ENCODE measurements at places on chromosomes 5 and 9.

GRCh38 chr9:123608104-123608503 lies 252.1 kb downstream of the CRB2 start:
- DNase-seq = no peak

DNA sequence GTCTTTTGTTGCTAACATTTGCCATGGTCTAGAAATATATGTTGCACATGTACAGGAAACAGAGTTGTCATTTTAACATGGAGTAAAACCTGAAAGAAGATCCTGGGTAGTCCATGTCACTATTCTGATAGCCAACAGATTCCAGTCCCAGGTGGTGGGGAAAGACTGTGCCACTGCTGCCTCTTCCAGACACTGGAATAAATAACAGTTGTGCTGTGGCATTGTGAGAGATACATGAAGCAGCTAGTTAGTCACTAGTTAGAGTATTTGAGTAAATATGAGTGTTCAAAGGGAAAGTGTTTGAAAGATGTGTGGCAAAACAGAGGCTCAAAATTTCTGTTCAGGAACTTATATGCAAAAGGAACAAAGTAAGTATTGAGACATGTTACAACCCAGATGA lies 1408.3 kb downstream of the EFNA5 start:
- DNase-seq = no peak

GRCh38 chr9:113486327-113486726 lies 22.8 kb downstream of the RGS3 start:
- no peak for DNase-seq

DNA sequence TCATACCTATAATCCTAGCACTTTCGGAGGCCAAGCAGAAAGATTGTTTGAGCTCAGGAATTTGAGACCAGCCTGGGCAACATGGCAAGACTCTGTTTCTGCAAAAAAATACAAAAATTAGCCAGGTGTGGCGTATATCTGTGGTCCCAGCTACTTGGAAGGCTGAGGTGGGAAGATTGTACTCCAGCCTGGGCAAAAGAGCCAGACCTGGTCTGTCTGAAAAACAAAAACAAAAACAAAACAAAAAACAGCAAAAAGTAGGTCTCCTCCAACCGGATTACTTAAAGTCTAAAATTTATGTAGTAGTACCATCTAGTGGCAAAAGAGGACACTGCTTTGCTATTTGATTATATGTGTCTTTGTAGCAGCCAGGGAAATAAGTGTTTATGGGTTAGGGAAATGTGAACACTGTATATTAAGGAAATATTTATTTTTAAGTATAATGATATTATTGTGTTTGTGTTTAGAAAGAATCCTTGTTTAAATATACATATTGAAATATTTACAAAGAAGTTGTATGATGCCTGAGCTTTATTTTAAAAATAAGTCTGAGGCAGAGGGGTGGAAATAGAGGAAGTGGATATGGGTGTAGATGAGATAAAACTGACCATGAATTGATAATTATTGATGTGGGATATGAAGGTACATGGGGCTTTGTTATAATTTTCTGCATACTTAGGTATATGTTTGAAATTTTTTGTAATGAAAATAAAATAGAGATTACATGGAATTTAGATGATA lies 20.0 kb downstream of the APC start:
- DNase-seq = no peak

DNA sequence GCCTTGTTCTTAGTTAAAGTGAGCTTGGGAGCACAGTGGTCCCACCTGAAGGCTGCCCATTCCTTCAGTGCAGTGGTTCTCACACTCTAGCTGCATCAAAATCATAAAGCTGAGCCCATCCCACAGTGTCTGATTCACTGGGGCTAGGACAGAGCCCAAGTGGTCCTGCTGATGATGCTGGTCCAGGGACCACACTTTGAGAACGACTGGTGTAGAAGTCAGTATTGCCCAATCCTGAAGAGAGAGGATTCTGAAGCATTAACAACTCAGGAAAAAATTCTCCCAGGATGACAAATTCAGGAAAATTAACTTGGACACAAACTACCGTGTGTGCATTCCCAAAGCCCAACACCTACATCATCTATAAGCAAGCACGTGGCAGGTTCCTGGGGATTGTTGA lies 176.2 kb downstream of the GABBR2 start:
- DNase-seq = no peak

GRCh38 chr5:156475182-156476157 lies 148.5 kb downstream of the SGCD start:
- DNase-seq = no peak

- DNase-seq = no peak
These were observed 18.2 kb upstream of the ZNF618 start for GRCh38 chr9:113857875-113858274.

DNA sequence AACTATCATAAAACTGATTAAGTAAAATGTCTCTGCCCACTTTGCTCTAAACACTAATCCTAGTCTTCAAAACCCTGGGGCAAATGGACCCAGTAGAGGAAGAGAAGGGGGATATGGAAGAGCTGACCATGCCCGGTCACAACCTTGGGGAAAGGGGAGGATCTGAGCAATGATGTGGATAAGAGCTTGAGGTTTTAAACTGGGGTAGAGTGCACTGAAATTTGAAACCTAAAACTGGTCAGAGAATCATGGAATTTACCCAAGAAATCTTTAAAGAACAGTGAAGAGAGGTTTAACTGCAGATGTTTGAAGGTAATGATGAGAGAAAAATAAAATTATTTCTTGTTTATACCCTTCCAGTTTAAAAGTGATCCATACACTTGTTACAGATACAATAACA lies 110.8 kb downstream of the MRPS30 start:
- DNase-seq = no peak

DNA sequence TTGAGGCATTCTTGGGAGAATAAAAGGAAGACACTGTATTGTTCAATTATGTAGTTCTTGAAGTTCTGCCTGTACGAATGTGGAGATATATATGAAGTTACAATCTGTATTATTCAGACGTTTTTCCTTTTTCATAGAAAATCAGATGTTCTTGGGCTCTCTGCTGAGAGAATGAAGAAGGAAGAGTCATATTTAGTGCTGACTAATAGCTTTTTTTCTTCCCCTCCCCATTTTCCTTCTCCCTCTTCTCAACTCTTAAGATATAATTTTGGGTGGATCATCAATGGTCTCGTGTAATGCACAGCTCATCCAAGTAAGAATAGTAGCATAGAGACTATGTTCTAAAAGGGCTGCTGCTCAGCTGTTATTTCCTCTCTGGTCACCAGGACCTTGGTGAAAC lies 23.0 kb upstream of the FBXL7 start:
- DNase-seq = no peak

DNA sequence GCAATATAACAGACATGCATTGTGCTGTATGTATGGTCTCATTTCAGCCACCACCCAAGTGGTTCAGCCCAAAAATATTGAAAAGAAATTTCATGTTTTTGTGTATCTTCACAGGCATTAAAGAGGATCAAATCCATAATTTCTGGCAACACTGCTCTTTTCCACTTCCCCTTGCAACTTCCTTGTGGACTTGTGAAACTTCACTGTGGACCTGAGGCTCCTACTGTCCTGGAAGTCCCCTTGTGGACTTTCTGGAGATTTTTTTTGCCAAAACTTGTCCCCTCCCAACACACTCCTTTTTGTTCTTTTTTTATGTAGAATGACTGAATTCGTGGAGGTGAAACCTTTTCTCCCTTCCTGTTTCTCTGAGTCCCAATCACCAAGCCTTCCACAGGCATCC lies 14.3 kb downstream of the OTULINL start:
- no peak for DNase-seq

- no peak for DNase-seq
These were observed 300.7 kb upstream of the IZUMO3 start for GRCh38 chr9:24846248-24846912.

DNA sequence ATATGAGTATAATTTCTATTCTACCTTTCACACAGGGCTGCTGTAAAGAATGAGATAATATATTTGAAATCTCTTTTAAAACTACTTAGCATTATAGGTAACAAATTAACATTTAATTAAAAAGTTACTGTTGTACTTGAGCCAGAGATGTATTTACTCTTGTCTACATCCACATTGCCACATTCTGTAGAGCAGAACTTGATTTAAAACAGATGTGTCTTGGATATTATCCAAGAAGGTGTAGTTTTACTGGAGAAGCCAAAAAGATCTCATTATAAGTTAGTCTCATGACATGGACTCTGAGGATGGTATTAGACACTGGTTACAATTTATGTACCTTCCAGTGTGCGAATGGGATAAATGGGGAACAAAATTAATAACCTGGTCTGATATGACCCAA lies 293.1 kb upstream of the CCNH start:
- DNase-seq = no peak

DNA sequence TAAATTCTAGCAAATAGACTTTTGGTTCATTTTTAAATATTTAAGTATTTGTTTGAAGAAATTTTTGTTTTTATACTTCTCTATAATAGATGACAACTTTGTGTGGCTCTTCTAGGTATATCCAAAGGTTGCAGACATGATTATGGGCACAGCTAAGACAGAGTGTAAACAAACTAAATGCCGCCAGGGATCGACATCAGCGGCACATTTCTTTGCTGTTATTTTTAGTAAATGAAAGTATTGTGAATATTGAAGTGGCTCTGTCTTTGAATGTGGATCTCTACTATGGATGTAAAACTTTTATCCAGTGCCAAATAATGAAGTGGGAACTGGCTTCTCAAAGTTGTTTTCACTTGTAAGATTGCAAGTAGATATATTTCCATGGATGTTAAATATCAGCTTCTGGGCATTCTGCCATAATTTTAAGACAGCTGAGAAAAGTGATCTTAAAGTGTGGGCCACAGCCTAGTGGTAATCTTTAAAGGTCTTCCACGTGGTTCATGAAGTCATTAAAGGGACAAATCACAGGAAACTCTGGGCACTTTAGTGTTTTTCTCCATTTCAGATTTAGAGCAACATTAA lies 589.9 kb downstream of the ZNF608 start:
- no peak for DNase-seq

DNA sequence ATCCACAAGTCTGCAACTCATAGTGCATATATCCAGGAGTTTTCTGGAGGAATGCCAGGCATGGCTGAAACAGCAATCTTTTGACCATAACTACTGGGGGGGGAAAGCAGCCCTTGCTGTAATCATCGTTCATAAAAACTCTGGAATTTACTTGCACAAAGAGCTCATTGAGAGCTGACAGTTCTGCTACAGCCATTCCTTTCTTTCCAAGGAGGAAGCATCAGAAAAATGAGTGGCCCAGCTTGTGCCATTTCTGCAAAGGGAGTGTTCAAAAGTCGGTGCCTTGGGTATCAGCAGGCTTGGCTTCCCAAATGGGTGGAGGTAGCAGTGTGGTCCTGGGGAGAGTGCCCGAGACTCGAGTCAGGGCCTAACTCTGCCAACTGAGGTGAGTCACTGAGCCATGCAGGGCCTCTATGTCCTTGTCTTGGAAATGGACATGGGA lies 101.5 kb downstream of the GCNT1 start:
- no peak for DNase-seq

- DNase-seq = no peak
These were observed 23.2 kb downstream of the AHRR start for GRCh38 chr5:344668-345067.

DNA sequence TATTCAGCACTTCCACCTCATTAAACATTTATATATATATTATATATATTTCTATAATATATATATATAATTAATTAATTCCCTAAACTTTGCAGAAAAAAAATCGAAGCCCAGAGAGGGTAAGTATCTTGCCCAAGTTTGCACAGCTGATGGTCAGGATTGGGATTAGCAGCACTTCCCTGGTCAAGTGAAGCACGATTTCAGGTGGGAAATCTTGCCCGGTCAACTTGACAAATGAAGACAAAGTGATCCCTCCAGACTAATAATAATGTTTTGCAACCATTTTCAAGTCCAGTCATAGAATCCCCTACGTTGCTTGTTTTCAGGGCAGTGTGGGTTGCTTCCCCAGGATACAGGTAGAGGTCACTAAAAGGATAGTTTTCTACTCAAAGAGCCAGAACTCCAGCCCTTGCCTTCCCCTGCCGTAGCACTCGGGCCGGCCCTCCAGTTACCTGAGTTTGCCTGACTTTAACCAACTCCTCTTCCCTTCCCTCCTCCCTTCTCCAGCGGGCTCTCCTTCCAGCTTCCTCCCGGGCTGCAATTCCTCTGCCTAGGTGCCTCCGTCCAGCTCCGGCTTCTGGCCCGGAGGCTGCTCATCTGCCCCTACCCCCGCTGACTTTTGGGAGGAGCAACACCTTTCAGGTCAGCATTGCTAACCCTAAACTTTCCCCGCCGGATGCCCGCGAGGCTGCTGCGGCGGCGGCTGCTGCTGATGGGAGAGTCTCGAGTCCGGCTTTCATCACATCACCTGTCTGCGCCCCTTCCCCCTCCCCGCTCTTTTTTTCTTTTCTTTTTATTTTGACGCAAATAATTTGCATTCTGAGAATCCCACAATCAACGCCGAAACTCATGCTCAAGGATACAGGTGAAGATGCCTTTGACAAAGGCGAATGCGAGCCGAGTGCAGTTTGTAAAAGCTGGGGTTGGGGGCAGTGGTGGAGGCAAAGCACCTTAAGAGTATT lies 930 bp downstream of the PRLR start:
- DNase-seq = no peak

DNA sequence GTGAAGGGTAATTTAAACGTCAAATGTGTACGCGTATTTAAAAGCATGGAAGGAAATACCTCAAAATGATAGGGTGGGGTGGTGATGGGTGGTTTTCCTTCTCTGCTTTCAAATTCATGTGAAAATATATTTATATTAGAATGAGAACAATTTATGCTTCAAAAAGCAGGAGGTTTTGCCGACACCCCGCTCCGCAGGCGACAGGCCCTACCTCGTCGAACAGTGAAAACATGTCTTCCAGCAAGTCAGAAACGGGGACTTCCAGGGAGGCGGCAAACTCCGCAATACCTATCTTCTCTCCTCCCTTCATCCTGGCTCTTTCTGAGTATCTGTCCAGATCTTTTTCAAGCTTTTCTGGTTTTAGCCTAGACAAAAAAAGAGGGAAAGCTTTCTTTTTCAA lies 28.5 kb upstream of the SLC6A3 start:
- DNase-seq = no peak

DNA sequence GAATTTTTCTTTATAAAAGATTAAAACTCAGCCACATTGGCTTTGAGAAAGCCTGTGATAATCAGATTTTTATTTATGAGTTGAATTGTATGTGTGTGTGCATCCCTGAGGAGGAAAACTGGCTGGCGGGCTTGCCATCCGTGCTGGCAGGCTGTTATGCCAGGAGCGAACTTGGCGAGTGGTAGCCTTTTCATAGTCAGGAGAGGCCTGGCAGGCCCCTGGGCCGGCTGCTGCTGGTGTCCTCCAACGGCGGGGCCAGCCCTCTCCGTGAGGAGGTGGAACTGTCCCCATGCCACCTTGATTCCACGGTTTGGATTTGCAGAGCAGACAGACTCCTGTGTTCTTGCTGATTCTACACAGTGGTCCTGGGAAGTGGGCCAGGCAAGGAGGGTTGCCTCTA lies 43.3 kb downstream of the ZNF618 start:
- no peak for DNase-seq

DNA sequence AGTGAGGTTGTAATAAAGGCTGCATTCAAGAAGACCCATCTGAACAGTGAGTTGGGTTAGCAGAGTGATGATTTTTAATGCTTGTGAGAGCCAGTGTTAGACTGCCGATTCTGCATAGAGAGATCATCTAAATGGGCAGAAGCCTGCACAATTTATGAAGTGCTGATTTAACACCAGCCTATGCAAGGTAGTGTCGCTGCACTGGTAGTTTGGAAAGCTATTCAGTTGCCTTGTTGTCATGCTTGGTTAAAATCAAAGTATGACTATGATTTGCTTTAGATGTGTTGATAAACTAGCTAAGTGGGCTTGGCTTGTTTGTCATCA lies 379 bp upstream of the LRRTM2 start:
- no peak for DNase-seq
